ENCODE measurements at places on chromosomes 1 and 21.

GRCh38 chr1:243605604-243606003, 244.4 kb downstream of the AKT3 start:
- DNase-seq = no peak

DNA sequence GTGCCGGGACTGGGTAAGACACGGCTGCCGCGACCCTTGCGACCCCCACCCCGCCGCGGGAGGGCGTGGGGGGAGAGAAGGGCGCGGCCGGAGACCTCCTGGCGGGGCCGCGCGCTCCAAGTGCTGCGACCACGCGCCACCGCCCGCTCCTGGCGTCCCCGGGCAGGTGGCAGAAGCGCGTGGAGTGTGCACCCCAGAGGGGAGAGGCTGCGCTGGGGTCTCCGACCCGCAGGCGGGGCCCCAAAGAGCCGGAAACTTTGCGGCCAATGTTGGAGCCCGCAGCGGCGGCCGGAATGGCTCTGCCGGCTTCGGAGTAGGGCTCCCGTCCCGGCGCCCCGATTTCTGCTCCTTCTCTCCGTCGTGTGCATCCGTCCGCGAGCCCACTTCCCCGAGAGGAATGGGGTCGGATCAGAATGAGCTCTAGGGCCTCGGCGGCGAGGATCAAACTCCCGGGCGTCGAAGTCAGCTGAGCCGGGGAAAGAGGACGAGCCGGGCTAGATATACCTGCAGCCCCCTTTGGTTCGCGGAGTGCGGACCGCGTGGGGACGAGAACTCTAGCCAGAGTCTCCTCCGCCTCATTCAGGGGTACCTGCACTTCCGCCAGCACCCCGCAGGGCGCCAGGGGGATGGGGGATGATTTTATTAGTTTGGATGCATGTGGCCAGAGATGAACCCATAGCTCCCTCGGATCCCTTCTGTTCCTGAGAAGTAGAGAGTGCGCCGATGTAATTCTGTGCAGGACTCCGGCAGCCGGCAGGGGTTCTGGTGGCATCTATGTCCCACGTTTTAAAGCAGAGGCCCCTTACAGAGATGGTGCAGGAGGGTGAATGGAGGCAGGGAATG, 751 bp downstream of the STUM start:
- DNase-seq = no peak

GRCh38 chr21:28669321-28669720, 323.4 kb downstream of the LTN1 start:
- DNase-seq = no peak

DNA sequence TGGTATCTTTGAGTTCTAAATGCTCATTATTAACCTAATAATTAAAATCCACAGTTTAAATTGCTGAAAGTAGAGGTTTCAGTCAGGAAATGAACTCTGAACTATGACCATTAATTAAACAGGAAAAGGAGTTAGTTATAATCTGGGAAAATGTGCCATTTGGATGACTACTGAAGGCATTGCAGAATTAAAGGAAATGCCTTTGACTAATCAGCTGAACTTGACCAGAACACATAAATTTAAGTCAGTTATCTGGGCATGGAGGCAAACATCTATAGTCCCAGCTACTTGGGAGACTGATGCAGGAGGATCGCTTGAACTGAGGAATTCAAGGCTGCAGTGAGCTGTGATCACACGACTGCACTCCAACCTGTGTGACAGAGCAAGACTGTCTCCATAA, 31.9 kb downstream of the SLC44A5 start:
- DNase-seq = no peak

GRCh38 chr1:160399544-160400222, 681 bp upstream of the VANGL2 start:
- no peak for DNase-seq

DNA sequence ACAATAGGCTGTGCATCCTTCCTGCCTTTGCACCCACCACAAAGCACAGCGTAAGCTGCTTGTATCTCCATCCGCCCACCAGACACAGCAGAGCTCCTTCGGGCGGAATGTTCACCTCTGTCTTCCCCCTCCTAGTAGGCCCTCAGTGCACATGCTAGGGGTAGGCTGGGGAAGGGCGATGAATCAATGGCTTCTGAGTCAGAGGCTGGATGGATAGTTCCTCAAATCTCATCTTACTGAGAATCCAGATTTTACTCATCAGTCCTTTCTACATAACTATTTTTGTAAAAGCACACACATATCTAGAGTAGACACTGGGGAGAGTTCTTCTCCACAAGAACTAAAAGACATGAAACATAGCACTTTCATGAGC, 73.8 kb downstream of the BCAR3 start:
- DNase-seq = no peak

GRCh38 chr1:175572932-175573868, 170.2 kb downstream of the TNR start:
- no peak for DNase-seq

DNA sequence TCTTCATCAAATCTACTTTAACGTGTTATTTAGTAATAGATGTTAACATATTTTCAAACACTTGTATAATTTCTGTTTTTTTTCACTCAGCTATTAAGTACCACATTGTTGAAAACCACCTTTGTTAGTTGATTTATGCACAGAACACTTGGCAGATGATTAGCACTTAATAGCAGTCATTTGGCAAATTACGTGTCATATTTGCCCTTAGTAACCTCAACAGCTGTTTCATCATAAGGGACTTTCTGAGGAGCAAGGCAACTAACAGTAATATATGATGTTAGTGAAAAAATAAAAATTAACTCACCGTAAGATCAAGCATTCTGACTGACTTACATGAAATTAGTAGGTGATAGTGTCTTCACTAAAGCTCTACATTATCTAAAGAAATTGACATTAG, 186.4 kb downstream of the HMCN1 start:
- no peak for DNase-seq

DNA sequence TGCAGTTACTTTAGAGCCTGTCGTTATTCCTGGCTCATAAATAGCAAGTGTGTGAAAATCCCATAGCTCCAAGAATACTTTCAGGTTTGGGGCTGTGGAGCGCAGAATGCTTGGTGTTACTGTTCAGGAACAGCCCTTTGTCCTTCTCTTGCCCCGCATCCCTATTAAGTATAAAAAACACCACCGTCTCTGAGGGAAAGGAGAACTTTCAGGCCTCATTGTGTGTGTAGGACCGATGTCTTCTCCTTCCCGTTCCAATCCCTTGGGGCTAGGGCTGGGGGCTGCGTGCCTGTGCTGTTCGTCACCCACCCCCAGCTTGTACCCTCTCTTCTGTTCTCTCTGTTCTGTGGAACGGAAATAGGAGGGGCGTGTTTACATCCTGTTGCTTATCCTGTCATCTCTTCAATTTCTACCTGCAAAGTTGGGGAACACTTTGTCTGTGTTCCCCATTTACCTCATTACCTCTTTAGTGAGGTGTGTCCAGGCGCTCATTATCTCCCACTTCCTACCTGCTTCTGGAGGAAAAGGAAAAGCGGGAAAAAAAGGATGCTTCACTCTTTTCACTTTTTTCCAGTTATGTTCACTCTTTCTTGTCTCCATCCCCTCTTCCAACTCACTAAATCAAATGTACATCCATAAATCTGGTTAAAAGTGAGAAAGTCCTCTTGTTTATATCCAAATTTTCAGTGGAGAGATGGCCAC, 788 bp upstream of the TXNIP start:
- no peak for DNase-seq

DNA sequence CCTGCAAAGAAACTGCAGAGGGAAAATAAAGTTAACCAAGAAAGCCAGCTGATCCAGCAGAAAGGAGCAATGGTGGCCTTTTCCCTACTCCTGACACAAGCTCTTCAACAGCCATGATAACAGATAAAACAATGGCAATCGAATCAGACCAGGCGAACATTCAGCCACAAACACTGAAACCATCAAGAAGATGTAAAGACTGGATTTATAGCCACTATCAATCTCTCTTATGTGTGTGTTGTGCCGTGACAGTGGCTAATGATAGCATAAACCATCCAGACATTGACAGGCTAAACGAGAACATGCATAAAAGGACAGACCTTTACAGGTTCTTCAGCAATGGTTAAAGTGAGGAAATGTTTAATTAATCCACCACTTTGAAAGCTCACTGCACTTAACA, 78.1 kb upstream of the RAB4A start:
- DNase-seq = no peak

GRCh38 chr1:229461032-229461668, 27.3 kb upstream of the ACTA1 start:
- DNase-seq = no peak

DNA sequence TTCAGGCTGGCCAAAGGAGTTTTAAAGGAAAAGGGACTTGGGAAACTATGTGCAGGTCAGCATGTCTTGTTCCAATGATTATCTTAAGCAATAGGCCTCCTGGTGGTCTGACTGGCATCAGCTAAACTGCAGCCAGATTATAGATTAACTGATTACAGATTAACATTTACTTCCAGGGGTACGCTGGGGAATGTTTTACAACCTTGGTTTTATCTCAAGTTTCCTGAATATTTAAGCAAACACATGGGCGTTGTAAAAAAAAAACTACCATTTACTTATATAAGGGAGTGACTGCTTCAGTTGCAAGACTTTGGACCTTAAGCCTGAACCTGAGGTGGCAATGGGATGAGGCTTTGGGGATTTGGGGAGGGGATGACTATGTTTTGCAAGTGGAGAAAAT, 600.6 kb upstream of the B3GALT2 start:
- DNase-seq = no peak

- DNase-seq = no peak
Measured at GRCh38 chr1:211932933-211933254, 102.3 kb upstream of the LPGAT1 start.

DNA sequence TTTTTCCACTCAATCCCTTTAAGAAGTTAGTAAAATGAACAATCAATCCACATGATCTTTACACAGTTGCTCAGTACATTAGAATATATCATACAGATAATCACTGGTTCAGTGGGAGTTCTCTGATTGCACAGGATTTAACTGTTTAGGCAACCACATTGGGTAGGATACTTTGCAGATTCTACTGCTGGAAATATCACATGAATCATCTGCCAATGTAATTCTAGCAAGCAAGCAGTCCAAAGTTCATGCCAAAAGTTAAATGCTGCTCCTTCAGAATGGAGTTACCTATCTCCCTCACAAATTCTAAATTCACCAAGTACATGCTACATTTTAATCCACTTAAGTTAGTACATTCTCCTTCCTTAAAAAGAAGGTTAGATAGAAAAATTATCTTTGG, 52.4 kb downstream of the NEGR1 start:
- no peak for DNase-seq

DNA sequence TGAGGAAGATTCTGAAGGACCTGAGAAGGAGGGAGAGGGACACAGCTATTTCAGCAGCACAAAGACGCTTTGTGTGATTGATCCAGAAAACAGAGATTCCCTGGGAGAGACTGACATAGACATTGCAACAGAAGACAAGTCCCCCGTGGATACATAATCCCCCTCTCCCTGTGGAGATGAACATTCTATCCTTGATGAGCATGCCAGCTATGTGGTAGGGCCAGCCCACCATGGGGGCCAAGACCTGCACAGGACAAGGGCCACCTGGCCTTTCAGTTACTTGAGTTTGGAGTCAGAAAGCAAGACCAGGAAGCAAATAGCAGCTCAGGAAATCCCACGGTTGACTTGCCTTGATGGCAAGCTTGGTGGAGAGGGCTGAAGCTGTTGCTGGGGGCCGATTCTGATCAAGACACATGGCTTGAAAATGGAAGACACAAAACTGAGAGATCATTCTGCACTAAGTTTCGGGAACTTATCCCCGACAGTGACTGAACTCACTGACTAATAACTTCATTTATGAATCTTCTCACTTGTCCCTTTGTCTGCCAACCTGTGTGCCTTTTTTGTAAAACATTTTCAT, 161.3 kb upstream of the SGIP1 start:
- DNase-seq = no peak

DNA sequence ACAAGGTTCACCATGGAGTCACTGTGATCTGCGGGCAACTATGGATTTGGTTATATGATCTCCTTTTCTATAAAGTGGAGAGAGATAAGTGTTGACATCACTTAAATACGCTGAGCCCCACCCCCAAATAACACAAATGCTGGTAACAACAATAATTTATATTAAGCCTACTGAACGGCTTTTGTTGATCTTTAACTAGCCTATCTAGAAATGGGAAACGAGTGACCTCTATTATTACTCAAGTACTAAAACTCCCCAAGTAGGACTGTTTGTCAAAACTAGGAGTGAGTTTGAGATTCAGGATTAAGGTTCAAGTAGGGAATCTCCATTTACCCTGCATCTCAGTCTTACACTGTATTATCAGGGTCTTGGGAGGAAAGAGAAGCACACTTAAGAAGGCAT, 52.2 kb downstream of the MAP3K7CL start:
- no peak for DNase-seq

- no peak for DNase-seq
Measured at GRCh38 chr21:18553786-18554185, 150.2 kb upstream of the TMPRSS15 start.

- no peak for DNase-seq
Measured at GRCh38 chr1:228542981-228543380, 55.8 kb downstream of the RNF187 start.

- no peak for DNase-seq
Measured at GRCh38 chr1:207181847-207182246, 77.8 kb downstream of the C4BPA start.

DNA sequence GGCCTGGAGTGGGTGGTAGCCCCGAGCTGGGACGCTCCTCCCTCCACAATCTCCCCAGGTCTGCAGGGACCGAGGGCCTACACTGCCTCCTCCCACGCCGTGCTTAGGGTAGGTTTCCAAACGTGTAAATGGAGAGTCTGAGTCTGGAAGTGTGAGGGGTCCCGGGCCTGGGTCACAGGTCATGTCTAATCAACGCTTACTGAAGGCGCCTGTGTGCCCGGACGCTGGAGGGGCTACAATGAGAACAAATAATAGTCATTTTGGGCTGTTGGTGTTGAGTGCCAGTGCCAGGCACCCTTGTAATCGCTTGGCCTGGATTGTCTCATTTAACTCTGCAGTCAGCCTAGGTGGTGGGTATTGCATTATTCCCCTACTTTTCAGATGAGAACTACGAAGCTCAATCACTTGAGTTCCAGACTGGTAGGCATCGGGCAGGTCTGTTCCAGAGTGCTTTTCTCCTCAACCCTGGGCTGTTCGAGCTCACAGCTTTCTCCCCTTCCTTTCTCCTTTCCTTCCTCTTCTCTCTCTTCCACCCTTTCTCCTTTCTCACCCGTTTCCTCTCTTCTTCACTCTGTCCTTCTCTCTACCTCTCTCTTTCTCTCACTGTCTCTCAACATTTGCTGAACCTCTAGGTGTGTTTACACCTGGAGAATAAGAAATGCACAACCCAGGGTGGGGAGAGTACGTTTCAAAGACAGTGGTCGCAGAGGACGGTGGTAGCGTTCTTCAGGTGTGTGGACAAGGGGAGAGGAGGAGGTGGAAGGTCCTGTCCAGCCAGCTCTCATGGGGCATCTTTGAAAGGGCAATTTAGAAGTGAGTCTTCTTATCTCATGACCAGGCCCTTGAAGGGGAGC, 883 bp downstream of the SLC66A1 start:
- peak; percentile 91 for DNase-seq

DNA sequence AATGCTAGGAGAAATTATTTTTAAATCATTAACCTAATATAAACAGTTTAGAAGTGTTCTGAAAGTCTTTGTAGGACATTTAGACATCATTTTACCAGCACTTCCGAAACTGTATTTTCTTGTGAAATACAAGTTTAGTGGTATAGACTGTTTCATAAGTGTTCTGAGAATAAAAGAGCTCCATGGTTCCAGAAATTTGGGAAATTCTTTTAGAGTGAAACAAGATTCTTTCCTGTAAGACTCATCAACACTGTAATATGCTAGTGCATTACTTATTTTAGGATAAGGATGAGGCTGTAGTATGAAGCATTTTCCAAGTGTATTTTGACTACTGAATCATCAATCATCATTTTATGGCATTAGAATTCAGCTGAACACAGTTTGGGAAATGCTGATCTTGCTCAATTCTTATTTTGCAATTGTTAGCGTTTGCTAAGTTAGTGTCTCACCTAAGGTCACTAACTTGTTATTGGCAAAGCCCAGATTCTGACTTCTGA, 73.4 kb downstream of the CEP350 start:
- no peak for DNase-seq

Measured in posterior cingulate gyrus (tissue), 11 donors.